ENCODE measurements at places on chromosomes 1 and 21.
A peak's percentile ranks its signal among the peaks of the same experiment; 100 is the strongest.

GRCh38 chr1:202133001-202133400, 10.3 kb downstream of the GPR37L1 start:
- DNase-seq, result no peak

DNA sequence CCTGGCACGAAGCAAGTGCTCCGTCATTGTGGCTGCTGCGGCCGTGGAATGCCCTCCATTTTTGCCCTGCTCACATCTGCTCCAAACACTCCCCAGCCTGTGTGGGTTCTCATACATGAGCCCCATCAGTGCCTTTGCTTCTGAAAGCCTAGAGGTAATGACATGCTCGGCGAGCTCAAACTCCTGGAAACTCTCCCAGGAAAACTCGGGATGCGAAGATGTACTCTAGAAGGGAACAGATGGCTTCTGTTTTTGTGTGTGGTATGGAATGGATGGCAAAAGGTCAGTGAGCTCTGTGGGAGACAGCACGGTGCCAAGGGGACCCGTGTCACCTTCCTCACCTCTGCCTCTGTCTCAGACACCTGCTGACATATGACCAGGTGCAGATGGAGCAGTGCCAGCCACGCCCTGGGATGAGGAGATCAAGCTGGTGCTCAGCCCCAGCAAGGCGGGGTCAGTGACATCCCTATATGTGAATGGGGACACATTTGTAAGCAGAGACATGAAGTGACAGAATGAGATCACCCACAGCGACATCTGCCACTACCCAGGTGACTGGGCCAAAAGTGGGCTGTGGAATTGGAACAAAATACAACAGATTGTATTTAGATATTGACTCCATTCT, 84.1 kb upstream of the COX20 start:
- peak; percentile 82 for DNase-seq

- DNase-seq, result no peak
Observed at GRCh38 chr1:77076759-77077158, 142.5 kb downstream of the PIGK start.

- DNase-seq, result peak; percentile 95
Observed at GRCh38 chr1:33470495-33471012, 1.9 kb upstream of the ZSCAN20 start.

DNA sequence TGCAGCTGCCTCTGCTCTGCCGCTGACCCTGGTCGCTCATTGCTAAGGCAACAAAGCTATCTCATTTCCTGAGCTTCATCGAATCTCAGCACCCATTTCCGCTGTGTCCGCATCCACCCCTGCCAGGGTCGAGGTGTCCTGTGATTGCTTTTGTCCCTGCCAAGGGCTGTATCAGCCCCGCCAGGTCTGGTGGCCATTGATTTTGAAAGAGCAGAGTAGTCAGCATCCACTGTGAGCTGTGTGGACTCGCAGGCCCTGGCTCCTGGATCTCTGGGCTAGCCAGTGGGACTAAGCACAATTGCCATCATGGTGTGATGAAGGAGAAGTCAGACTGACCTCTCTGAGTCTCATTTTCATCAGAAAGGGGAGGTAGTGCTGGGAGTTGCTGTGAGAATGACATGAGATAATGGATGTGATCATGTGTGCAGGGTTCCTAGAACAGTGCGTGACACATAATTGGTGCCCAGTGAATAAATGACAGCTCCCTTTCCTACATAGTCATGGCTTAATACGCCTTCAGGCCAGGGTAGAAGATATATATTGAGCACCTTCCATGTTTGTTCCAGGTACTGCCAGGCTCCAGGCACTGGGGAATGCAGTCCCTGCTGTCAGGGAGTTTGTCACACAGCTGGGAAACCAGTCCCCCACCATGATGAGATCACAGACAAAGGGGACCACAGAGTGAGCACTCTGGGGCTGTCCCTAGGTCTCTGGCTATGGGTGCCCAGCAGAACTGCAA, 32.1 kb downstream of the NAV1 start:
- DNase-seq, result no peak

DNA sequence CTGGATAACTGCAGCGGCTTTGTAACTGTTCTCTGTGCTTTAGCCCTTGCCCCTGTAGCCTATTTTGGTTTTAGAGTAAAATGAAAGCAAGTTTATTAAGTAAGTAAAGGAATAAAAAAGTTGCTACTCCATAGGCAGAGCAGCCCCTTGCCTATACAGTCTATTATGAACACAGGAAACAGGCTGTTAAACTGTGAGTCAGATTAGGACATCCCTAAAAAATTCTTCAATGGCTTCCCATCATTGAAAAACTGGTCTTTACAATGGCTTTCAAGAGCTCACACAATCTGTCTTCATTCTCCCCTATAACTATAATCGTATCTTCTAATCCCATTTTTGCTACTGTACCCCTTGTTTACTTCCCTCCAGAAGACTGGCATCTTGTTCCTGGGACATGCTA, 43.0 kb downstream of the ATG4C start:
- DNase-seq, result no peak

- DNase-seq, result no peak
Observed at GRCh38 chr1:200231787-200232231, 178.0 kb downstream of the ZNF281 start.

GRCh38 chr1:248155927-248156326, 11.0 kb downstream of the OR2M5 start:
- DNase-seq, result no peak

- DNase-seq, result no peak
Observed at GRCh38 chr21:42387164-42387563, 8.7 kb downstream of the TMPRSS3 start.

DNA sequence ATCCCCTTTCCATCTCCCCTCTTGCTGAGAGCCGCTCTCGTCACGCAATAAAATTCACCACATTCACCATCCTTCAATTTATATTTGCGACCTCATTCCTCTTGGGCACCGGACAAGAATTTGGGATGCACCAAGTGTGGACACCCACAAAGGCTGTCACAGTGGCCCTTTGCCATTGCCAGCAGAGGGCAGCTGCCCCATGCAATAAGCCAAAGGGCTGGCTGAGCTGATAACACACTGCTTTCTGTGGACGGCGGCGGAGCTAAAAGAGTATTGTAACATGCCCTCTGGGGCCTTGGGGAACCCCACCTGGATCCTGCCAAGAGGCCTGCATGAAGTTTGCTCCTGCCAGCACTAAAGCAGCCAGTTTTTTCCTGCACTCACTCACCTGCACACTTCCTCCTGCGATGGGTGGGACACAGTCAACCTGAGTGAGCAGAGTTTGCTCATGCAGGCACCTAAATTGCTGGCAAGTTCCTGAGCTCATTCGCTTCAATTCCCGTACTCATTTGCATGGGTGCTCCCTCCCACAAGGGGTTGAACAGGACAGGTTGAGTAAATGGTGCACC, 792.3 kb upstream of the ADAMTS5 start:
- DNase-seq, result peak; percentile 15
